Esophagus squamous epithelium (tissue), 5 donors: ENCODE measurements at places on chromosomes 3 and 15.

GRCh38 chr3:51706788-51707731 is at the start of gene GRM2:
TSS of gene GRM2 (plus strand) at chr3:51707068. CDS start at chr3:51708984, 1,916 bp downstream.
- DNase-seq: no peak

- DNase-seq: no peak
Measured at GRCh38 chr15:99105514-99106341, 848 bp downstream of the SYNM start.

DNA sequence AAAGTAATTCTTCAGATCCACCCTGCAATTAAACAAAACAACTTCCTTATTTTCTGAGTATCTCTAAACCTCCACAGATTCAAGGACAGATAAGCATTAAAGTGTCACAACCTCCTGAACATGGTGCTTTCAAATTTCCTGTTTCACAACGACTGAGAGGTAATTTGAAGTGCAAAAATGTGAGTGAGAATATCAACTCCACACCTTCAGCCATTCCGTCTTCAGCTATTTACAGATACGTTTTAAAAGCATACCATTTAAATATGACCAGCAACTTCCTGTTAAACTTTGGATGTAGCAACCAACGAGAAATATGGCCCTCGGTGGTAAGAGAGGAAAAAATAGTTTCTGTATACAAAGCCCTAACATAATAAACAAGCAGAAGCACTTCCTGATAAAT is 32.1 kb upstream of the PCSK6 start:
- DNase-seq: no peak

DNA sequence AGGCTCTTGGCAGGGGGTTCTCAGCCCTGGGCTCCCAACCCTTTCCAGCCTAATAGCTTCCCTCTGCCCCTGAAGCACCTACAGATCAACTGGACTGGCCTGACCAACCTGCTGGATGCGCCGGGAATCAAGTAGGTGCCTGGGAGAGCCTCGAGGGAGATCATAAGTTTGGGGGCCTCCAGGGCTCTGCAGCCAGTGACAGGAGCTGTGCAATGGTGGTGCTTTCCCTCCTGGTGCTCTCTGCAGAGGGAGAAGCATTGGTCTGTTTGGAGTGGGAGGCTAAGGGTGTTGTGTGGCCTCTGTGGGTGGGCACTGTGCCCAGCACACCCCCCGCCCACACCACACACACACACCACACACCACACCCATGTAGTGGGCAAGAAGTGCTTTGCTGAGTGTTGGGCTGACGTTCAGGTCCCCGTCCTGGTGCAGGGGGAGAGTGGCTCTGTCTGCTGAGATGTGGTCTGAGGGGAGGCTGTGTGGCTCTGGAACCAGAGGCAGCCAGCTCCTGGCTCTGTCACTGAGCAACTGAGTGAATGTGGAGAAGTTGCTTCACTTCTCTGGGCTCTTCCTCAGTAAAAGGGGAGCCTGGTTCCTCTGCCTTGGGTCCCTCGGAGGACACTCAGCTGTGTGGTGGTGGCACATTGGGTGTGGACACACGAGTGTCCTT is 26.3 kb downstream of the ESYT3 start:
- no peak for DNase-seq

DNA sequence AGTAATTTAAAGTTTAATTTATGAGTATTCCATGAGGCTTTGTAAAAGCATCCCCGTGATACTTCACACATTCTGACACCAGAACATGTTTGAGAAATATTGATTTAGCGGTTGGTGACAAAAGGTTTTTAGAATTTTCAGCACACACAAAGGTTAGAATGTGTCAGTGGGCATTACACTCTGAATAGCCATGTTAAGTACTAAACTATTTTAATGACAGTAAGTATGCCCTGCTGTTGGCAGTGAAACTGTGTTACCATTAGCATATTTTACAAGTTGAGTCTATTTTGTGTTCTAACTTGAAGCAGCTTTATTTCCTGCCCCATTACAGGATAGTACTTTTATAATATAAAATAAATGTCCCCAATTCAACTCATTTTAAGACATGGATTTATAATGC is 66.5 kb downstream of the ADAMTSL3 start:
- DNase-seq: no peak

DNA sequence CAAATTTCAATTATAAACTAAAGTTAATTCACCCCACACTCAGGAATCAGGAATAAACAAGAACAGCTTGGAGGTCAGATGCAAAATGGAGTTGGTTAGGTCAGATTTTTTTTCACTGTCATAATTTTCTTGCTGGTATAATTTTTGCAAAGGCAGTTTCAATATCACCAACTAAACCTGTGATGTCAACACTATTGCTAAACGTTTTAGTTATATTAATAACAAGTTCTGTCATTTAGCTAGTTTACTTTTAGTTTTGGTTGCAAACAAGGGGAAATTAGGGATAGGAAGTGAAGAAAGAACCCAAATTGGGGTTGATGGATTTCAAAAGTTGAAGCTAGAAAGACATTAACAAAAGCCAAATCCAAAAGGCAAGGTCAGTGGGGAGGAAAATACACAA is 4.6 kb upstream of the CPB1 start:
- DNase-seq: no peak

DNA sequence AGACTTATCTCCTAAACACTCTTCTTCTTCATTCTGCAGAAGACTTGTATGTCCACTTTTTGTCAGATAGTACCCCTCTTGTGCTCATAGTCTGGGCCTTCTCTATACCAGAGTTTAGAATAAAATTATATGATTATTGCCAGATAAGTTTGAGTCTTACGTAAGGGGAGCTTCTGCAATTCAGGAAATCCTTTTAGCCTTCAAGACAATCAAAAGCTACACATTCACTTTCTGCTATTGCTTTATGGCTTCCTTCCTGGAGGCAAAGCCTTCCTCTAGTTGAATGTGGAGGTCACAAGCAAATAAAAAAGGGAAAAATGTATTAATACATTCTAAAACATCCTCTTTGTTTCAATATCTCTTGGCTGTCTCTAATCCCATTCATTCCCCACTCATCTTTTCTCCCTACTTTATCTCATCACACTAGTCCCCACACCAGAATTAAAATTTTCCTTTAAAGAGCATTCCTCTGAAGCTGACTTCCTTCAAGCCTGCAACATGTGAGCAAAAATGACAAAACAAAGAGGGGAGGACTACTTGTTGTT is 186.8 kb downstream of the CPNE4 start:
- no peak for DNase-seq

GRCh38 chr3:117603097-117603496 is 893.5 kb downstream of the TUSC7 start:
- no peak for DNase-seq

DNA sequence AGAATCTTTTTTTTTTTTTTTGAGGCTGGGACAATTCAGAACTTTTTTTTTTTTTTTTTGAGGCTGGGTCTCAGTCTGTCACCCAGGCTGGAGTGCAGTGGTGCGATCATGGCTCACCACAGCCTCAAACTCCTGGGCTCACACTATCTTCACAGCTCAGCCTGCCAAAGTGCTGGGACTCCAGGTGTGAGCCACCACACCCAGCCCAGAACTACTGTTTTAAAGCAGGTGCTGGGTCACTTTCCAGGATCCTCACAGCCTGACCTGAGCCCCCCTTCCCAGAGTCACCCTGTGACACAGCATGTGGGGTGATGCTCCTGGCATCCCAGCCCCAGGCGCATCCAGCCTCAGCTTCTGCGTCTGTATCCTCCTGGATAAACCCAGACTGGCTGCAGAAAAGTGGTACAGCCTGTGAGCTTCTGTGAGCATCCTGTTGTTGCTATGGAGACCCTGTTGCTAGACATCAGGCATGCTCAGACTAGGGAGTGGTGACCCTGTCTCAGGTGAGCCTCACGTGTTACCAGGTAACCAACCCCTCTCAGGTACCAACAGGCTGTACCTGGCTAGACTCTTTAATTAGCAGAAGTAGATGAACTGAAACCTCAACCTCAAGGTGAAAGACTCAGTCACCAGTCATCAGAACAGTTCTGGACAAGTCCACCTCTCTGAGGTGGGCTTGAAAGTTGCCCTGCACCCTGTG is 15.0 kb downstream of the KLF13 start:
- DNase-seq: no peak

DNA sequence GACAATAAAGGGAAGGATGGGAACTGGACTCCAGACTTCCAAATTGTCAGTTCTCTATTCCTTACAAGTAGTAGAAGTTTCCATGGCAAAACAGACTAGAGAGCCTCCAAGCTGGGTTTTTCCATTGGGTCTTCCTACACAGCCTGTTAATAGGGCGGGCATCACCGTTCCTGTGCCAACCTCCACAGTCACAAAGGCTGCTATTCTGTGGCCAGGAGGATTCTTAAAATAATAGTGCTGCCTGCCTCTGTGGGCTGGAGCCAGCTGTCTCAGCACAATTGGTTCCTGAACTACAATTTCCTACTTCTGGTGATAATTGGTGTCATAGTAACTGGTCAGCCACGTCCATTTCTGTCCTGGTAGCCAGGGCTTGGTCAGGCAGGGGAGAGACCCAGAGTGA is 38.6 kb downstream of the LYZL4 start:
- no peak for DNase-seq

DNA sequence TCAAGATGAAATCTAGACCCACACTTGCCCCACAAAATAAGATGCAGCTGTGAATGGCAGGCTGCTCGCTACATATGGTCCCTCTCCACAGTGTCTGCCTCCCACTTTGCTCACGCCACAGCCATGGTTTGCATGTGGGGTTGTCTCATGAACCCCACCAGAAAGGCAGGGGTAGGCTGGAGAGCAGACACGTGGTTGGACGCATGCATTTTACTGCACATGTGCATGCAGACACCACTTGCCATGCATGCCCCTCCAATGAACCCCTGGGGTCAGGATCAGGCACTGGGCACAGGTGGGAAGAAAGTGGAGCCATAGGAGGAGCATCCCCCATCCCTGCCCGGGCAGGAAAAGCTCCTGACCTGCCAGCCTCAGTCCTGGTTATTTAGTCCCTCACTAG is 20.7 kb downstream of the SCN5A start:
- no peak for DNase-seq

GRCh38 chr3:24060055-24060454 is 115.0 kb downstream of the NR1D2 start:
- no peak for DNase-seq

DNA sequence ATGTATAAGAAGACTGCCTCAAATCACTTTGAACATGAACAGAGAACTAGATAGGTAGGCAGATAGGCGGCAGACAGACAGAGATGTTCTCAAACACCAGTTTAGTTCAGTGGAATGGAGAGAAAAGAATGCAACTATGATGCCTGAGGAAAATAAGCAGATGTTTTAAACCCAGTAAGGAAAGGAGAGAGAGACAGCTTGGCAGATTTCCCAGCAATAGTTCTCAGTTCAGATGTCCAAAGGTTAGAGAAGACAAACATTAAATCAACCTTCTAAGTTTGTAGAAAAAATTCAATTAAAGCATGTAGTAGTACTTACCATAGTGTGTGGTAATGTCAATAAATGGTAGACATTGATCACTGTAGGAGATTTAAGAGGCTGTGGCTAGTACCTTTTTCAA is 209.6 kb upstream of the PFN2 start:
- no peak for DNase-seq

GRCh38 chr3:190205739-190206138 is 85.0 kb upstream of the P3H2 start:
- DNase-seq: no peak

GRCh38 chr15:91307601-91308000 is 207.5 kb downstream of the SV2B start:
- DNase-seq: no peak

DNA sequence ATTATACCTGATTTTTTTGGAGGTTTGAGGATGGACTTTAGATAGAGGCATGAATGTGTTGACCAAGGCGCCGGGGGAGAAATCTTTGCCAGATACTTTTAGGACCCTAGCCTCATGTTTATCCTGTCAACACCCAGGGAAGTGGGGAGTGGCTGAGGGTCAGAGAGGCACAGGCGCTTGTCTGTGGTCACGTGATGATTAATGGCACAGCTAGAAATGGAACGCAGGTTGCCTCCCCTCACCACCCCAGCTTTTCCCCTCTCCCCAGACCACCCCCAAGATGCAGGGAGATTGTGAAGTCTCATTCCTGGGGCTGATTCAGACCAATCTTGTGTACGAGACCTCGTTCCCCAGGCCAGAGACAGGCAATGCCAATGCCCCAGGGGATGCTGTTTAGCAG is 218.4 kb upstream of the LINGO1 start:
- DNase-seq: no peak

DNA sequence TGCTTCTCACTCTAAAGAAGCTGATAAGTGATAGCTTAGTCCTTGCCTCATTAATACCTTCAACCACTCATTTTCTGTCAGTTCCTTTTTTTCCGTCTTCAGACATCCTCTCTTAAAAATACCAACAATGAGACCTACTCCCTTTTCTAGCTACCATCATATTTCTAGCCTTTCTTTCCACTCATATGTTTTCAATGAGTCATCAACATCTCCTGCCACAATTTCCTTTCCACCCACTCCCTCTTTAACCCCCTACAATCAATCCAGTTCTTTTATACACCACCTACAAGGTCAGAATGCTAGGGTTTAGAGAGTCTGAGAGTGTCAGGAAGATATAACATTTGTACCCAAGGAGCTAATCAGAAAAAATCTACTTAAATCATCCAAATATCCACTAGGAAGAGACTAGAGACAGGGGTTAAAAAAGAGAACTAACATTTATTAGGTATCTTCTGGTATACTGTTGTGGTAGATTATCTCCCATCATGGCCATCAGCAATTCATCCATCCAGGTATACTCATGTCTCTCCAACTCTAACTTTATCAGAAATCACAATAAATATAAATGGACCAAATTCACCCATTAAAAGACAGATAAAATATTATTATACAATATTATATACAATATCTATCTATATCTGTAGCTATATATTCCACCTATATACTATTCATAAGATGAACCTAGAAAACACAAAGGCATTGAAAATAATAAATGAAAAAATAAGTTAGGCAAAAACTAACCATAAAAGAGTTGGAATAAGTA is 42.5 kb downstream of the MYLK start:
- no peak for DNase-seq

GRCh38 chr3:4678320-4678719 is 185.2 kb downstream of the ITPR1 start:
- no peak for DNase-seq

DNA sequence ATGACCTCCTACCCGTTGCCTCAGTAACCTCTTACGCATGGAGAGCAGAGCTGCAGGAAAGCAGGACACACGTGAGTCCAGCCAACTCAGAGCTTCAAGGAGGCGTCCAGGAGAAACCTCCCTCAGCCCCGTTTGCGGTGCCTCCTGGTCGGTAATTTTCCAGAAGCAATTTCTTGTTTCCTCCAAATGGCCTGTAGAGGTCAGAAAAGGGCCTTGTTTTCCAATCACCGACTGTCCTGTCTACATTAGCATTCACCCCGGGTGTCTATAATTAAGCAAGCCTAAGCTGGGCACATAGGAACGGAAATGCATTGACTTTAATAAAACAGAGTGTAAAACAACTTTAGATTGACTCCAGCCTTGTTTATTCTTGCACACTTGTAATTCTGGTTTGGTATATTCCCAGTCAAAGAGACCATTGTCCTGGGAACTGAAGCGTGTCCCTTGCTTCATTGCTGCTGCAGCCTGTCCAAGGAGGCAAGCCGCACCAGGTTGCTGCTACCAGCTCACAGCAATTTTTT is 836.2 kb downstream of the AGBL1 start:
- no peak for DNase-seq
